SK-N-DZ (cell line): ENCODE measurements at places on chromosomes 7 and 10.

GRCh38 chr7:48274662-48275061 lies 103.4 kb downstream of the ABCA13 start:
- DNase-seq, result no peak

- no peak for DNase-seq
These were observed 776.4 kb downstream of the GATA3 start for GRCh38 chr10:8830876-8831275.

DNA sequence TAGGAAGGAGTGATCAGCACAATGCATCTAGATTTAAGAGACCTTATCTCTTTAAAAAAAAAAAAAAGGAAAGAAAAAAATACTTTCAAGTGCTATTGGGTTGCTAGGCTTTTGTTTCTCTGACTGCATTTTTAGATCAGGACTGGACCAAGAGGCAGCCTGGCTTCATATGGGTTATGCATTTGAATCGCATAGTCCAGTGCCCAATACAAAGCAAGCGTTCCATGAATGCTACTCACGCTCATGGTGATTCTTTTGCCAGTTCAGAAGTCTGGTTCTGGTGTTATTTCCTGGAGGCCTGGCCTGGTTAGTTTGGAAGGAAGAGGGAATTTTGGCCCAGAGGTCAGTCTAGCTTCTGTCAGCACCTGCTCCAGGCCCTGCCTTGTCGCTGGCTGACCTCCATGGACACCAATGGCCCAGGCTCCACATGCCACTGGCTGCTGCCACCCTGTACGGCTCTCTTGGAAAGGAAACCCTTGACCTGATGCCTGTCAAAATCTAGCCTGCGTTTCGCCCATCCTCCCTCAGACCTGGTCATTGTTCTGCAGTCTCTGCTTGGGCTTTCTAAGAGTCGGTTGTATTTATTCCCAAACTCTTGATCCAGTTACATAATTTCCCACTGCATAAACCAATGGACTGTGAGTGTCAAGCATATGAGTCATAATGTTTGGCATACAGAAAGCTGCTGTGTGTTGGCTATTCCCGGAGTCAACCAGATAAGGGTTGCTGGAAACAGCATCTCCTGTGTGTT lies 74.3 kb upstream of the MKX start:
- no peak for DNase-seq

- no peak for DNase-seq
These were observed 30.4 kb upstream of the DGKI start for GRCh38 chr7:137877027-137877675.

- DNase-seq, result no peak
These were observed 42.1 kb upstream of the IKZF1 start for GRCh38 chr7:50262446-50262845.

GRCh38 chr7:34026481-34027190 lies 121.3 kb downstream of the BMPER start:
- no peak for DNase-seq

GRCh38 chr10:32332299-32332750 lies 14.6 kb downstream of the EPC1 start:
- DNase-seq, result no peak

- no peak for DNase-seq
These were observed 80.4 kb downstream of the AUTS2 start for GRCh38 chr7:69678494-69679187.

GRCh38 chr10:91103384-91104192 lies 116.9 kb upstream of the PCGF5 start:
- no peak for DNase-seq

- DNase-seq, result no peak
These were observed 644.2 kb upstream of the FOXK1 start for GRCh38 chr7:4037877-4038276.

DNA sequence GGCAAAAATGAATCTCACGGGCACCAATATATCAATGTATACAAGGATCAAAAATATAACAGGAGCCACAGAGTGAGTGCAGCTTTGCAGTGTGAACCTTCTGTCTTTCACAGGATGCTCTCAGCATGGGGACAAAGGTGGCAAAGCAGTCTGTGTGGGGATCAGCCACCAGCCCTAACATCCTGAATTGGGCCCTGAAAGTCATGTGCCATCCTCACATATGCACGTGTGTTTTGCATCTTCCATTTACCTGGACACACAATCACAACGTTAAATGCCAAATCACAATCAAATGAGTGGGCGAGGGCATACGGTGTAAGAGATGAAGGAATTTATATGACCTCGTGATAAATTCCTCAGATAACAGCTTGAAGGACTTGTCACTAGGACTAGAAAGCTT lies 6.5 kb downstream of the TAS2R16 start:
- no peak for DNase-seq

DNA sequence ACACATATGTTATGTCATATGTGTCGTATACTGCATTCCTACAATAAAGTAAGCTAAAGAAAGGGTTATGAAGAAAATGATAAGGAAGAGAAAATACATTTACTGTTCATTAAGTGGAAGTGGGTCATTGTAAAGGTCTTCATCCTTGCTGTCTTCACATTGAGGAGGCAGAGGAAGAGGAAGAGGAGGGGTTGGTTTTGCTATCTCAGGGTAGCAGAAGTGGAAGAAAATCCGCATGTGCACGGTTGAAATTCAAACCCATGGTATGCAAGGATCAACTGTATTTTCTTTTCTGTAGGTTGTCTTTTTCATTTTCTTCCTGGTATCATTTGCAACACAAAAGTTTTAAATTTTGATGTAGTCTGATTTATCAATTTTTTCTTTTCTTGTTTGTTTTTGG lies 6.3 kb downstream of the PLEKHA8 start:
- DNase-seq, result no peak

- no peak for DNase-seq
These were observed 3.4 kb upstream of the MINDY3 start for GRCh38 chr10:15863733-15864132.

GRCh38 chr7:20542594-20542993 lies 72.9 kb upstream of the ABCB5 start:
- peak; percentile 53 for DNase-seq

GRCh38 chr7:44798649-44799305 lies 2.3 kb downstream of the PPIA start:
- DNase-seq, result no peak

- no peak for DNase-seq
These were observed 4.7 kb upstream of the SLC18A3 start for GRCh38 chr10:49605216-49605938.

DNA sequence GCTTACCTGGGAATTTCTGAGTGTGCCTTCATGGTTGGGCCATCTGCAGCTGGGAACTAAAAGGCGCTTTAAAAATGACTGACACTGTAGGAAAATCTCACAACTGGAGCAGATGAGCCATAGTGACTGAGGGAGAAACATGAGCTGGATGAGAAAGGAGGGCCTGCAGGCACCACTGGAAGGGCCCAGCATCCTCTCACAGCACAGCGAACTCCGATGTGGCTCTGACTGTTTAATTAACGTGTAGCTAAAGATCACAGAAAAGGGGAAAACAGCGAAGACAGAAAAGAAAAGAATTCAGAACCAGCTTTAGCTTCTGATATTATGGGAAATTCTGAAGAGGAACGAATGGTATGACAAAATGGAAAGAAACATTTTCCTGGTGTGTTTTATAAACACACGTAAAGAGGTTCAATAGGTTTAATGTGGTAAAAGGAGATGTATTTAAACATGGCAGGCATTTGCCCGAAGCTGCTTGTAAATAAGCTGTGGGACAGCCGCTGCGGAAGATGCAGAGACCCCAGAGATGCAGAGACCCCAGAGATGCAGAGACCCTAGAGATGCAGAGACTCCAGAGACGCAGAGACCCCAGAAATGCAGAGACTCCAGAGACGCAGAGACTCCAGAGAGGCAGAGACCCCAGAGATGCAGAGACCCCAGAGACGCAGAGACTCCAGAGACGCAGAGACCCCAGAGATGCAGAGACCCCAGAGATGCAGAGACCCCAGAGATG lies 534.3 kb downstream of the PTPRN2 start:
- no peak for DNase-seq

- no peak for DNase-seq
These were observed 61.8 kb downstream of the OAT start for GRCh38 chr10:124356701-124357560.

GRCh38 chr10:68553138-68553537 lies 7.0 kb upstream of the TET1 start:
- DNase-seq, result no peak

- no peak for DNase-seq
These were observed 318.9 kb downstream of the IPMK start for GRCh38 chr10:57948796-57949195.

DNA sequence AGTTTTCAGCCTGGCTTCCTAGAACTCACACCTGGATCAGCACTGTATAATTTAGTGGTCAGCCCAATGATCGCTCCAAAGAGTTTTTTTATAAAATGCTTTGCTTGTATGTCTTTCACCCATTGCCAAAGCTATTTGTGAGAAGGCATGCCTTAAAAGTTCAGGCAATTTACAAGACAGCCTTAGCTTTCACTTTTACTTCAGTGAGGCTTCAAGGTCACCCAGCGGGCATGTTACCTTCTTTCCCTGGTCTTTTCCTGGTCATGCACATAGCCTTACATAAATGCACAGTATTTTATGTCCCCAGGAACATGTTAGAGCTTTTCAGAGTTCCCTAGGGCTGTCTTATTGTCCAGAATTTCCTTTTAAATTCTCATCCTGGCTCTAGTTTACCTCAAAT lies 179.9 kb upstream of the TMEM72 start:
- DNase-seq, result no peak
